ENCODE measurements at places on chromosomes 7 and 10.

- no peak for DNase-seq
Observed at GRCh38 chr10:85212526-85212925, 884.1 kb downstream of the CCSER2 start.

DNA sequence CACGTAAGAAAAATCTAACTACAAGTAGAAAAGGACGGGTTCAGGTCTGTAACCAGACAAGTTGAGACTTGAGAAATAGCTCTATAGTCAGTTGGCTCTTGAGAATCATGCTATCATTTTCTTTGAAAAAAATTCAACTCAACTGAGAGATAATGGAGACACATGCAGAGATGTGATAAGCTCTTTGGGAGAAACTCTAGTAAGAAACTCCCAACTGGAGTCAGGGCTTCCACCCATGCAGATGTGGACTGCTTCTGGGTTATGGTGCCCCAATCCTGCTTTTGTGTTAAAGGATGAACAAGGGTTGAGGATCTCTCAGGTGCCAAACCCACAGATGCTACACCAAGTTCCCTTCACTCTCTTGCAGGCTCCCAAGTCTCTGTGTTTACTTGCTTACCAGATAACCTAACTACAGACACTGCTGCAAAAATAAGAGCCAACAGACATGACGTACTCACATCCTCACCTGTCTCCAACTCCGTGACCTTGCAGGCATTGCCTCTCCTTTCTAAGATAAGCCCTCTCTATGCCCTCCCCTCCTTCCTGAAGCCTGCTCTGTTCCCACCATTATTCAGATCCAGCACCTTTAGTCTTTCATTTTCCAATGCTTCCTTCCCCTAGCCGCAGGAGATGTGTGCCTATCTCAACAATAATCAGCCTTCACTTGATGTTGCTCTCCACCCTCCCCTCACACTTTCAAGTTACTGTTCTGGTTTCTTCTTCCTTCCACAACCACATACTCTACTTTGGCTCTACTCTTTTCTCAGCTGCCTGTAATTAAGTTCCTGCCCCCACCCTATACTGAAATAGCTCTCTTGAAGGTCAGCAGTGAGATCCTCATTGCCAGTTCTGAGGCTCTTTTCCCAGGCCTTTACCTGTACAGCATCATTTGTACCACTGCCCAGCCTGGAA lies 130.0 kb downstream of the ICA1 start:
- no peak for DNase-seq

DNA sequence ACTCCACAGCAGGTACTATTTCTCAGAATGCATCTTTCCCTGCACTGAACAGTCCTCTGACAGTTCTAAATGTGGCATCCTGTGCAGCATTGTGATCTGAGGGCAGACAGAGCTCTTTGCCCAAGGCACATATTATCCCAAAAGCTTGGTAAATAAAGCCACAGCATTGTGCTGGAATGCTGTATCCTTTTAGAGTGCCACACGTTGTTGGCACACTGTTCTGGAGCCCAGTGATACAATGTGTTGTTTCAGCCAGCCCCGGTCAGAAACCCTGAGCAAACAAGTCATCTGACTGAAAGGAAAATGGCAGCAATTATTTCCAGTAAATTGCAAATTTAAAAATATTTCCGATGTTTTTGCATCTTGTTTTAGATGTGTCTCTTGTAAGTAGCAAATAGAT lies 45.4 kb downstream of the NAMPT start:
- DNase-seq, result no peak

DNA sequence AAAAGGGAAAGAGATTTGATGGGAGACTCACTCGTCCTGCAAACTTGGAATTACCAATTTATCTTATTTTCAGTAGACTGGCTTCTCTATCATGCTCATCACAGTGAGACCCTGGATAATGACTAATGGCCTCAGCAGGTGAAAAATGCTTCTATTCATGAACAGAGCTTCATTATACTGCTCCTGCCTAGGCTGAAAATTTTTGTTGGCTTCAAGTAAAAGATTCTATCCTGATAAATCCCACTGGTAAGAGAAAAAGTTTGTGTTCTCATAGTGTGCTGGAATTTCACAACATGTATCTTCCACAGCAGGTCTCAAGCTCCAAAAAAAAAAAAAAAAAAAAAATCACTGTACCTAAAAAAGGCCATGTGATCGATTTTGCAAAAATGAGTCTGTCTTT lies 329.3 kb upstream of the FZD8 start:
- no peak for DNase-seq

- no peak for DNase-seq
Observed at GRCh38 chr7:31340603-31341002, at the start of gene NEUROD6. TSS of gene NEUROD6 (minus strand) at chr7:31340726. CDS start at chr7:31339268, 1,458 bp downstream.

DNA sequence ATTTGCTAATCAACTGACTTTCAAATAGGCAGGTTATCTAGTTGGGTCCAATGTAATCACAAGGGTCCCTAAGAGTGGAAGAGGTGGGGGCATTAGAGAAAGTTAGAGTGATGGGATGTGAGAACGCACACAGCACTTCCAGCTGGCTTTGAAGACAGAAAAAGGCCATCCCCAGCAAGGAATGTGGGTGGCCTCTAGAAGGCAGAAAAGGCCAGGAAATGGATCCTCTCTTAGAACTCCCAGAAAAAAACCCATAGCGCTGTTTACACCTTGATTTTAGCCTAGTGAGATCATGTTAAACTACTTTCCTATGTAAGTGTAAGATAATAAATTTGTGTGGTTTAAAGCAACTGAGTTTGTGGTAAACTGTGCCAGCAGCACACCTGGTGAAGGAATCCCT lies 219.5 kb upstream of the HABP2 start:
- no peak for DNase-seq

GRCh38 chr10:29784175-29784773 lies 149.5 kb upstream of the SVIL start:
- DNase-seq, result no peak

DNA sequence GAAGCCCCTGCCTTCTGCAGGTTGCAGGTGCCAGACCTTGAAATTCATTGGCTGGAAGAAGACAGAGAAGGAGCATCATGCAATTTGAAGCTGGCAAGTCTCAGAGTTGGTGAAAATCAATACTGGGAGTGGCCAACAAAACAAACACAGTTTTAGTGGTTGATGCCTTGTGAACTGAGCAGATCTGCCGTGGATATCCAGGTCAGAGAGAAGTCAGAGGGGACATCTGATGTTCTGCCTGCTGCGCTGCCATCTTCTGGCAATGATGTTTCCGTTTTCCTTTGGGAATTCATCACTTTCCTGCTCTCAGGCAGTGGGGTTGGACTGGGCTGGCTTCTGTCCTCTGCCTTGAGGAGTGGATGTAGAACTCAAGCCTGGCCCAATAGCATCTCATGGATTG lies 132.0 kb downstream of the RPS24 start:
- DNase-seq, result peak; percentile 79

GRCh38 chr10:28906934-28907333 lies 229.6 kb downstream of the BAMBI start:
- no peak for DNase-seq

GRCh38 chr10:126407831-126408230 lies 19.6 kb upstream of the ADAM12 start:
- no peak for DNase-seq

DNA sequence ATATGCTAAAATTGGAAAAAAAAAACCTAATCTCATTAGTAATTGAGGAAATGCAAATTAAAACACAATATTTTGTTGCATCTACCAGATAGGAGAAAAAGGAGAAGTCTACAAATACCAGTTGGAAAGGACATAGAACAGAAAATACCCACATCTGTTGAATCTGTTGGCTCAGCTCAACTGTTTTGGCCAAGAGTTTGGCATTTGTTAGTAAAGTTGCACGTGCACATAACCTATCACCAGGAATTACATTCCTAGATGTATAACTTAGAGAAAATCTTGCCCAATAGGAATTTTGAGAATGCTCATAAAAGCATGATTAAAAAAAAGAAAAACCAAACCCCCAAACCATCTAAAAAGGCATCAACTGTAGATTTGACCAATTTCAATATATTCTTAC lies 282.1 kb upstream of the BMPER start:
- DNase-seq, result no peak

GRCh38 chr10:11223507-11224140 lies 206.0 kb downstream of the CELF2 start:
- no peak for DNase-seq

GRCh38 chr7:27182861-27183681 lies 2.0 kb downstream of the HOXA11 start:
- DNase-seq, result no peak

DNA sequence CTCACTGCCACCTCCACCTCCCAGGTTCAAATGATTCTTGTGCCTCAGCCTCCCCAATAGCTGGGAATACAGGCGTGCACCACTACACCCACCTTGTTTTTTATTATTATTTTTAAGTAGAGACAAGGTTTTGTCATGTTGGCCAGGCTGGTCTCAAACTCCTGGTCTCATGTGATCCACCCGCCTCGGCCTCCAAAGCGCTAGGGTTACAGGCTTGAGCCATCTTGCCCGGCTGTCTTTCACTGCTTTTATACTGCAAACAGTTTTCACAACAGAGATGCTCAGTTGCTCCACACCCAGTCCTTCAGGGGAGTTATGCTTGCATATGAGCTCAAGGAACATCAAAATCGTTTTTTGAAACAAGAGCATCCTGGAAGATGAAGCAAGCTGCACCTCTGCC lies 1.3 kb upstream of the PRR15 start:
- no peak for DNase-seq

GRCh38 chr7:41771717-41772116 lies 68.8 kb upstream of the INHBA start:
- no peak for DNase-seq

GRCh38 chr10:48659790-48660189 lies 24.9 kb upstream of the WDFY4 start:
- DNase-seq, result peak; percentile 45

DNA sequence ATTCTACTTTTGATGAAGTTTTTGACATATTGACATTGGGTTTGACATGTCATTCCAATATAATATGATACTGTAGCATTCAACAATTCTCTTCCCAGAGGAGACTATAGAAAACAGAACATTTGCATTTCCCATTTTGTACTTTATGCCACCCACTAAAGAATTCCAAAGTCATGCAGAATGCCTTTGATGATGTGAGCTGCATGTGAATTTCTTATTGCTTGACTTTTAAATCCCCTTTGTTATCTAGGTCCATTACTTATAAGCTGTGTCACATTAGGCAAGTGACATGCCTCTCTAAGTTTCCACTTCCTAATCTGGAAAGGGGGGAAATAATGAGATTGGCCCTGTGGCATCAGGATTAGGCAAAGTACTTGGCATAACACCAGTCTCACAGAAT lies 436.7 kb downstream of the AUTS2 start:
- no peak for DNase-seq

- DNase-seq, result no peak
Observed at GRCh38 chr10:129328546-129328945, 138.5 kb upstream of the MGMT start.

DNA sequence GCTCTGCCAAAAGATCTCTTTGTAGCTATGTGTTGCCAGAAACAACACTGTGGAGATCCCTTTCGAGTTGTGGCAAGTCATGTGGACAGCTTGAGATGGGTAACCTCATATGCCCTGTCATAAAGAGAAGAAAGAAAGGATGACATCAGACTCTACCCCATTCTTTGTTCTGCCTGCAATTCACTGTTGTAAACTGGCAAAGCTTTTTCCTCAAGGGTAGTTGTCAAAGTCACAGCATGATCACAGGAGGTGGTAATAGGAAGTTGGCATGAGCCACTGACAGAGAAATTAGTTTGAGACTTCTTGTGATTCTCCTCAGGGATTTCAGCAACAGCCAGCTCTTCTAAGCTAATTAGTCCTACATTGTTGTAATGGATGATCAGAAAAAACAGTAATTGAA lies 19.4 kb upstream of the MINDY3 start:
- no peak for DNase-seq

DNA sequence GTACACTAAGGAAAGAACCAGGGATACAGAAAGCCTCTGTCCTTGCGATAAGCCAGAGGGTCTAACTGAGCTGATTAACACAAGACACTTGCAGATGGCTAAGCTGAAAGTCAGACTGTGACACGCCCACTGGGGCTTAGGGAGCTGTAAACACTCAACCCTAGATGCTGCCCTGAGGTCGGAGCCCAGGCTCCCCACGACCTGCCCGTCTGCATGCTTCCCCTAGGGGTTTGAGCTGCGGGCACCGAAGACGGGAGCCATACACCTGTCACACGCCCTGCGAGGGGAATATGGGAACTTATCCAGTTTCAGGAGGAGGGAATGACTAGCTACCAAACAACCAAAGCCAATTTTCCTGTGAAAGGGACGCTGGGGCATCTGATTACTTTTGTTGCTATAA lies 96.0 kb downstream of the HTR5A start:
- no peak for DNase-seq

DNA sequence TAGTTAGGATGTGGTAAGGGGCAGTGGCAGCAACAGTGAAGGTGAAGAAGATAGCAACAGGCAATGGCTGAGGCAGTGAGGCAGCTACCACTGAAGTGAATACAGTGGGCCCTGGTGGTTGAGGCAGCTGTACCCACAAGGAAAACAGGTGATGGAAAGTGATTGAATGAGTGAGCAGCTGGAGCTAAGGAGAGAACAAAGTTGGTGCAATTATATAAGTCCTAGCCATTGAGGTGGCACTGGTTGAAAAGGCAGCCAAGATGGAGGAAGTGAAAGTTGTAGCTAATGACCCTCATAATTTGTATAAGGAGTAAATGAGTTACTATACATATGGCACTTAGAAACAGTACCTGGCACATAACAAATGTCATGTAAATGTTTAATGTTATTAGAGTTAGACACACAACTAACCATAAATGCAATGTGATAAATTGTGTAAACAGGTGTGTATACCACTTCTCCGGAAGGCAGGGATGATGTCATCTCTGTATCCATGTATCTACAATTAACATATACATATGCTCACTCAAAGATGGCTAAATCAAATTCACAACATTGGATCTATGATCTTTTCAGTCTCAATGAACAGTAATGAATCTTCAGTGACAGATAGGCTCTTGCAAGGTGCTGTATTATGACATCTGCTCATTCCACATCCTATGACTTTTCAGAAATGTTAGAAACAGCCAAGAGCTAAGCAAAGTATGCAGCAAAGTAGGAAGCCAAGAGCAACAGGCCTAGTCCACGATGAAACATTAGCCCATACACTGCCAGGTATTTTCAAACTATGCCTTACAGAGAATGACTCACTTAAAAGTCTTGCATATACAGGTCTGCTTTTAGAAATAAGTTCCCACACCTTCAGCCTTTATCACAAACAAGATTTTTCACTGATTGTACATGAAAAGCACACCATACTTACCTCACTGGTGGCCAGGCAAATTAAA lies 10.7 kb downstream of the XPNPEP1 start:
- DNase-seq, result no peak

- DNase-seq, result peak; percentile 69
Observed at GRCh38 chr7:101564778-101565211, 64.3 kb downstream of the MYL10 start.

GRCh38 chr10:117277675-117278074 lies 36.8 kb downstream of the SLC18A2 start:
- DNase-seq, result no peak

Measured in SK-N-DZ (cell line).